ENCODE measurements at places on chromosomes 5 and 9.

GRCh38 chr5:79983618-79984017, 7.4 kb downstream of the MTX3 start:
- DNase-seq: no peak

GRCh38 chr9:90044263-90044662, 439.5 kb downstream of the GADD45G start:
- DNase-seq: no peak

DNA sequence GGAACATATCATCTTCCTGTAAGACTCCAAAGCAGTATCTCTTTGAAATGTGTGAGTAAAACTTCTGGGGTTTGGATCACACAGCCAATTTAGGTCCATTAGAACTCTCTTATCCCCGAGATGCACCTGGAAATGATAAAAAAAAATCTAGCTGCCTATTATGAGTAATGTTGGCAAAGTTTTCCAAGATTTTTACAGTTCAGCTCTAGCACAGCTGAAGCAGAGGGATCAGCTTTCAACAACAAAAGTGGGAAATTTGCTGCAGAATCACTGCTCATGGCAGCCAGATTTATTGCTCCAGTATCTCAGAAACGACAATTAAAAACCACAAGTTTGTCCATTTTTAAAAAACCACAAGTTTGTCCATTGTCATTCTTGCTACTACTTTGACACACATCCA, 292.2 kb downstream of the IRX2 start:
- no peak for DNase-seq

GRCh38 chr9:129415942-129416651, 204.8 kb downstream of the C9orf50 start:
- DNase-seq: no peak

- DNase-seq: no peak
Observed at GRCh38 chr5:112869948-112870347, 8.9 kb downstream of the SRP19 start.

GRCh38 chr5:104646416-104646815, 1083.8 kb upstream of the NUDT12 start:
- DNase-seq: no peak

- DNase-seq: no peak
Observed at GRCh38 chr5:125408448-125409233, 662.2 kb upstream of the ZNF608 start.

DNA sequence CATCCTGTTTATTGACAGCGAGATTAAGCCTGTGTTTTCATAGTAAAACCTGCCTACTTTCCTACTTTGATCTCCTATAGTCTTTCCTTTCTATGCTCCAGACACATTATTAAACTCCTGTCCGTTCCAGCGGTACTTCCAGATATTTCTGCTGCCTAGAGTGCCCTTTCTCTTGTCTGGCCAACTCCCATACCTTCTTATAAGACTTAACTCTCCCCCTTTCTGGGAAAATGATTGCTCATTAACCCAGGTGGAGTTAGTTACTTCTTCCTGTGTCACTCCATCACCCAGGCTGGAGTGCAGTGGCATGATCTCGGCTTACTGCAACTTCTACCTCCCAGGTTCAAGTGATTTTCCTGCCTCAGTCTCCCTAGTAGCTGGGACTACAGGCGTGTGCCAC, 33.1 kb downstream of the KDM4C start:
- DNase-seq: no peak

- no peak for DNase-seq
Observed at GRCh38 chr9:122128007-122128968, 31.3 kb downstream of the NDUFA8 start.

- no peak for DNase-seq
Observed at GRCh38 chr9:134180786-134181647, 16.7 kb upstream of the RNU6ATAC start.

- DNase-seq: no peak
Observed at GRCh38 chr9:83707518-83707767, 315 bp downstream of the UBQLN1 start.

- DNase-seq: no peak
Observed at GRCh38 chr5:79809743-79810142, 120.1 kb downstream of the CMYA5 start.

- no peak for DNase-seq
Observed at GRCh38 chr5:56176155-56176798, 56.9 kb downstream of the ANKRD55 start.

DNA sequence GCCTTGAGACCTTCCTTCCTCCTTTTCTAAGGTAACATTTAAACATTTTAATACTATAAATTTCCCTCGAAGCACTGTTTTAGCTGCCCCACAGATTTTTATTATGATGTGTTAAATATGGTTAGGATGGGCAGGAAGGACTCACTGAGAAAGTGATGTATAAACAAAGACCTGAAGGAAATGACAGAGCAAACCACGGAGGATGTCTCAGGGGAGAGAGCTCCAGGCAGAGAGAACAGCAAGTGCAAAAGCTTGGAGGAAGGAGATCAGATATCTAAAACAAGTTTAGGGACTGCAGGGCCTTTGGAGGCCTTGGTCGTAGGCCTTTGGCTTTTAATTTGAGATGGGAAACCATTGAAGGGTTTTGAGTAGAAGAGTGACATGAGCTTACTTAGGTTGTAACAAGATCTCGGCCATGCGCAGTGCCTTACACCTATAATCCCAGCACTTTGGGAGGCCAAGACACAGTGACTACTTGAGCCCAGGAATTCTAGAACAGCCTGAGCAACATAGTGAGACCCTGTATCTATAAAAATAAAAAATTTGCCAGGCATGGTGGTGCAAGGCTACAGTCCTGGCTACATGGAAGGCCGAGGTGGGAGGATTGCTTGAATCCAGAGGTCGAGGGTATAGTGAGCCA, 35.5 kb upstream of the LRRTM2 start:
- no peak for DNase-seq

DNA sequence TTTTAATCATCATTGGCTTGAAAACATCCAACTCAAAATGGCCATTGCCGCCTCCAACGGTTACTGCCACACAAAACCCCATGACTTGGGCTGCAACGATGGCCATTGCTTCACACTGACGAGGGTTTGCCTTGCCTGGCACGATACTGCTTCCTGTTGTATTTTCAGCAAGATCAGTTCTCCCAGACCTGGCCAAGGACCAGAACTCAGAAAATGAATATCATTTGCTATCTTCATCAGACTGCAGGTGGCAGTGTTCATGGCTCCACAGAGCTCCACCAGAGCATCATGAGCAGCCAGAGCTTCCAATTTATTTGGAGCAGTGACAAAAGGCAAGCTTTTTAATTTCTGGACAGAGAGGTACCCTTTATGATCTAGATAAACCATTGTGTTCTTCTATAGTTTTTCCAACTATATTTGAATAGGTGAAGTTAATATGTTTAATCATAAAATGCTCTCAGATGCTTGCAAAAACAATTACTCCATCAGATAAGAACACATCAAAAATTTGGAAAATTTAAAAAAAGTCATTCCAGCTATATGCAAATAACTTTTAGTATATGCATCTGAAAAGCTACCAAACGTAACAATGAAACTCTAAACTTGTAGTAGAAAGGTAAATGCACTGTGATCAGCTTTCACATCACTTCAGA, 10.4 kb downstream of the AMACR start:
- no peak for DNase-seq

DNA sequence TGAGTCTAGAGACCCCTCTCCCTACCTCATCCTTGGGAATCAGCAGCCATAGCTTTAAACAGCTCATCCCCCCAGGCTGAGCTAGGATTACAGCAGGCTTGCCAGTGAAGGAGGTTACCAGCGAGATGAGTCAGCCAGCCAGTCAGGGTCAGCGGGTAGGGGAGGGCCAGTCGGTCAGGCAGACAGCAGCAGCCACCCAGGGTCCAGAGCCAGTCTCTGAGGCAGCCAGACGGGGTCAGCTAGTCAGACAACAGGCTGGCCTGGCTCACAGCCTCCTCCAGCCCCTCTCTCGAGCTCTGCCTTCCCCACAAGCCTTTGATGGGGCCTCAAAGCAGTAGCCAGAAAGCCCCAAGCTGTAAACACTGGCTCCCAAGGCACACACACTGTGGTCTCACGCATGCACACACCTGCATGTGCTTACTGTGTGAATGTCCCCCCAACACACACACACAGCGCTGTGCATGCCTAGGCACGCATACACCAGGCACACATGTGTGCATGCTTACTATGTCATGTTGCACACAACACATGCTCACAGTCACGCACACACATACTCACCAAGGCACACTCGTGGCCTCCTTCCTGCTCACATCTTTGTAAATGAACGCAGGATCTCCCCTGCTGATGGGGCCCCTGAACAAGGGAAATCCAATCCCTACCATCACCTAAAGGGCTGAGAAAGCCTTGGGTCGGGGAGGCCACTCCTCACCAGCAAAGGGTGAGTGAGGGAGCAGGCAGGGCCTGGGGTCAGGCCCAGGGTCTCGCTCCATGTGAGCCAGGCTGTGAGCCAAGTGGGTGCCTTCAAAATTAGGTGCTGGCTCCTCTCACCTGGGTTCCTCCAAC, 28.2 kb upstream of the CPLX2 start:
- no peak for DNase-seq

- DNase-seq: no peak
Observed at GRCh38 chr5:53169933-53170332, 60.4 kb upstream of the MOCS2 start.

GRCh38 chr5:143638654-143639053, 173.3 kb upstream of the HMHB1 start:
- no peak for DNase-seq

DNA sequence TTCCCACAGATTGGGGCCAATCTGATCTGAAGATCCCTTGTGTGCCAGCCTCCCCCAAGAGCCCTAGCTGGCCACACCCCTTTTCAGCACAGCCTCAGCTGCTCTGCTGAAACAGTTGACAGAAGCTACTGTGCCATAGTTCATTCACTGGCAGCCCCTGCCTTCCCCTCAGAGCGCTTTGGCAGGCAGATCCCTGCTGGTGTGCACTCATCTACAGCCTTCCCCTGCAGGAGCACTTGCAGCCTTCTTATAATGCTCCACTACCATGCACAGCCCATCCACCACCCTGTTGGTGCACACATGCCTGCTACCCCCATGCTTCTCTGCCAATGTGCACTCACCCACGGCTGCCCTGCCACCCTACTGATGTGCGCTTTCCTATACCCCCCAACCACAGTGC, 471.3 kb downstream of the MTRR start:
- no peak for DNase-seq

GRCh38 chr5:130110328-130110727, 206.1 kb downstream of the CHSY3 start:
- no peak for DNase-seq

DNA sequence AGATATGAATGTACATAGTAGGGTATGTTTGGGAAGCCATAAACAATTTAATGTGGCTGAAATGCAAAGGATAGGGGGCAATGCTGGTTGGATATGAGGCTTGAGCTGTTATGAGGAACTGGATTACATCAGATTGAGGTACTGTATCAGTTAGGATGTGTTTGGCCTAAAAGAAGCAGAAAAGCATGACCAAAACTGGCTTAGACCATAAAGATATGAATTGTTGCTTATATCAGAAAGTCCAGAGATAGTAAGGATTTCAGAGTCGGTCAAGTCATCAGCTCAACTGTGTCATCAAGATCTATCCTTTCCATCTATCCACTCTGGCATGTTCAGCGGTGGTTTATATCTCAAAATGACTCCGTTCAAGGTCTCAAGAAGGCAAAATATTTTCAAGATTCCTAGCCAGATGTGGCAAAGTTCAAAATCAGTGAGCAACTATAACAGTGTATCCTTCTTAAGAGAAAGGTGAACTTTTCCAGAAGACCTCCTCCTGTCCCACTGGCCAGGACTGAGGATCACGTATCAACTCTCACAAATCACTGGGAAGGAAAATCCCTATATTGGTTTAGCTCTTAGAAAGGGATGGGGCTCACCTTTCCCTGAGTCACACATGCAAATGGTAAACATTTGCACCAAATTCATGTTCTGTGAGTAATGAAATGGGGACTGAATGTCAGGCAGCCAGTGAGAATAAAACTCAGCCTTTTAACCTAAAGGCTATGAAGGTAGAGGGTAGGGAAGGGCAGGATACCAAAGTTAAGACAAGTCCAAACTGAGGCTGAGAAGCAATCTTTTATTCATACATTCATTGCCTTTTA, 257.8 kb downstream of the TRIM32 start:
- no peak for DNase-seq

GRCh38 chr9:136696502-136696901, 9.2 kb upstream of the AGPAT2 start:
- no peak for DNase-seq

DNA sequence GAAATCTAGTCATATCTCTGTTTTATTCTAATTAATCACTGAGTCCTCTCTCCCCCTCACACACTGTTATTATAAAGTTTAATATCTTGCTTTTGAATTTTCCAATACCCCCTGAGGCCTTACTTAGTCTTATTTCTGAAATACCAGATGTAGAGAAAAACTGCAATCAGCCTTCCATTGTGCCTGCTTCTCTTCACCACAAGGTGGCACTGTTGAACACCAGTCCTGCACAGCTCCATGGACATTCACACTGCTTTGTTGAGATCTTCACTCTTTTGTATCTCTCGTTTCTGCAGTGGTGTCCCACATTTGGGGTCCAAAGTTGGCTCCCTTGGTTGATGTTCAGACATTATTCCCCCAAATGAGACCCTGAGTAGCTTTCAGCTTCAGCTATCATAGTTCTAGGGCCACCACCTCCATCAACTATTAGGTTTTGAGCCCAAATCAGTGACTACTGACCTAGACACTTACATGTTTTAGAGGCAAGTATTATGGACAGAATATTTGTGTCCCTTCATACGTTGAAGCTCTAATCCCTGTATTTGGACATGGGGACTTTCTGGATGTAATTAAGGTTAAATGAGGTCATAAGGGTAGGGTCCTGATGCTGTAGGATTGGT, 24.3 kb downstream of the BOD1 start:
- DNase-seq: no peak

Data from T-helper 22 cell (primary cell).